ENCODE measurements at places on chromosomes 5 and 9.

GRCh38 chr9:120950421-120951388, 24.1 kb upstream of the TRAF1 start:
- no peak for DNase-seq

- DNase-seq, result no peak
These were observed 42.9 kb downstream of the GPBP1 start for GRCh38 chr5:57216714-57217113.

GRCh38 chr9:114187827-114188226, 32.5 kb downstream of the COL27A1 start:
- DNase-seq, result no peak

DNA sequence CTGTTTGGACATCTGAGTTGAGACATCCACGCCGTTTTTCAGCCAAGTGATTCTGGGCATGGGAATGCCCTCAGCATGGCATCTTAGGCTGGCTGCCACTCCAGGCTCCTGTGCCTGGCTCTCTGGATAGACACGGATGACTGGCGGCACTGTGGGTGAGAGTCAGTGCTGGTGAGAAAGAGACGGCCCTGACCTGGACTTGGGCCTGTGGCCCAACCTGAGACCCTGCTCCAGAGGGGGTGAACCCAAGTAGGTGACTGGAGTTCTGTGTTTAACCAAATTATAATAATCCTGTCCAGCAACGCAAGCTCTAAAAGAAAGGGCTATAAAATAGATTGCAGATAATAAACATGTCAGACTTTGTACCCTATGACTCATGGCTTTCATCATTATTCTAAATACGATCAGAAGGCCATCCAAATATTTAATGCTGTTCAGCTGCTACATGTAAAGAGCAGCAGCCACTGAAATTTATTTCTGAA, 173.9 kb downstream of the HSPA4 start:
- no peak for DNase-seq

- DNase-seq, result no peak
These were observed 726 bp upstream of the ADGRV1 start for GRCh38 chr5:90557871-90558270.

GRCh38 chr5:16013334-16014065, 166.1 kb downstream of the MARCHF11 start:
- DNase-seq, result no peak

DNA sequence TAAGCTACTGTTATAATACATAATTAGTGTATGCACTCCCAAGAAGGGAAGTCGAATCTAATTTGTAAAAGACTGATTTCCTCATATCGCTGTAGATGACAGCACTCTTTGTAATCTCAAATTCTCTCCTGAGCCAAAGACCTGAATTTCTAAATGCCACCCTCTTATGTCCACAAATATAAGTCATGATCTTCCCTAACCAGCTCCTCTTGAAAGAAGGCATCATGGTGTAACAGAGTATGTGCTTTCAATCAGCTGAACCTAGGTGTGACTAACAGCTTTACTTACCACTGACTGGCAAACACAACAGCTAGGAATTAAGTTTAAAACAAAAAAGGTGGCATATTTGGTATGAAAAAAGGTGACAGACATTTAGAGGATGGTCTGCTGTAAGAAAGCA, 34.0 kb upstream of the CTNNAL1 start:
- no peak for DNase-seq

GRCh38 chr9:27542508-27542907, 12.9 kb upstream of the MOB3B start:
- DNase-seq, result no peak

DNA sequence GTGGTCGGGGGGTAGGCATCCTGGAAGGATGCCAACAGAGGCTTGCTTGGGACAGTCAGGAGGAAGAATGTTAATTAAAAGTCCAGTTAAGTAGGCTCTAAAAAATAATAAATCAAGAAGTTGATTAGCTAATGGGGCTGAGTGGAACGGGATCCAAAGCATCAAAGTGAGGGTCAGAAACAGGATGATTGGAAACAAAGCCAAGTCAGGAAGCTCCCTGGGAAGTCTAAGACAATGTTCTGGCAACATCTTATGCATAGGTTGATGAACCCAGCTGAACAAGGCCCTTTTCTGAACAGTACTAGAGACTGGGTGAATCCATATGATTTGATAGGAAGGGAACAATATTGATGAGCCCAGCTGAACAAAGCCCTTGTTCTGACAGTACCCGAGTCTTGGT, 50.2 kb upstream of the STARD4 start:
- DNase-seq, result no peak

GRCh38 chr5:10077791-10078545, 171.7 kb downstream of the ATPSCKMT start:
- DNase-seq, result no peak

GRCh38 chr9:95370064-95370463, 52.6 kb upstream of the FANCC start:
- no peak for DNase-seq

DNA sequence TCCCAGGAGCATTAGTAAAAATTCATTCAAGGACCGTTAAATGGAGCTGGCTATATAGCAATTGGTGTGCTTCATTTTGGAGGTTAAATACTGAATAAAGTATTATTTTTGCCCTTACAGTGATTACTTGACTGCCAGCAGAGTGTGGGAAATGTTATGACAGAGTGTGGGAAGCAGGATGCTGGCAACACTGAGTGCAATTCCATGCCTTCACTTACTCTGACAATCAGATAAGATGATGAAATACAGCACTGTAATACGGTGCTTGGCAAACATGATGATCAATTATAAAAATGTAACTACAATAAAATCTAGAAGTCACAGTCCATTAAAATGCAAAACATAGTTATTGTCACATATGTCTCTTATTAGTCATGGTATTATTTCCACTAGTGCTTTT, 651.3 kb downstream of the PTPRD start:
- DNase-seq, result no peak

DNA sequence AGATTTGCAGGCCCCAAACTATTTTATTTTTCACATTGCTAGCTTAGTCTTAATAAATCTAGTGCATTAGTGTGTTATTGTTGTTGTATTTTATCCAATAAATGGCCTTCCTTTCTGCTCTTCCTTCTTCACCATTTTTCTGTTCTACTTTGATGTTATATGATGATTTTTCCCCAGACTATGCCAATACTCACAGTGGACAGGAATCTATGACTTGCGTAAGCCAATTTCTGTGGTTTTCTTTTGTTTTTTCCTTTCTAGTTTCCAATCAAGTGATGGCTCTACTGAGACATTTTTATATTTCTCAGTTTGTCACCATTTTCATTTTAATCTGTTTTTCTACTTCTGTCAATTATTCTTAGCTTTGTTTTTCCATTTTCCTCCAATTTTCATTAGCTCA, 106.8 kb upstream of the FBXL7 start:
- DNase-seq, result no peak

- DNase-seq, result no peak
These were observed 30.4 kb downstream of the SEMA5A start for GRCh38 chr5:9515436-9515835.

DNA sequence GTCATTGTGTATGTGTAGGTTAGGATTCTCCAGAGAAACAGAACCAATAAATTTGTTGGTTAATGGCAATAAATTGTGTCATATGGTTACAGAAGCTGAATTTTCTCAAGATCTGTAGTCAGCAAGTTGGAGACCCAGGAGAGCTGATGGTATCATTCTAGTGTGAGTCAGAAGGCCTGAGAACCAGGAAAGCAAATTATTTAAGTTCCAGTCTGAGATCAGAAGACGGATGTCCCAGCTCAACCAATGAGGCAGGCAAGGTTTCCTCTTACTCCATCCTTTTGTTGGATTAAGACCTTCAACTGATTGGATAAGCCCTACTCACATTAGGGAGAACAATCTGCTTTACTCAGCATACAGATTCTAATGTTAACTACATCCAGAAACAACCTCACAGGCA, 656.3 kb downstream of the ANXA1 start:
- no peak for DNase-seq

GRCh38 chr9:110180511-110181434, 27.2 kb downstream of the C9orf152 start:
- no peak for DNase-seq

GRCh38 chr5:55634866-55635265, 77.3 kb downstream of the SLC38A9 start:
- DNase-seq, result no peak

DNA sequence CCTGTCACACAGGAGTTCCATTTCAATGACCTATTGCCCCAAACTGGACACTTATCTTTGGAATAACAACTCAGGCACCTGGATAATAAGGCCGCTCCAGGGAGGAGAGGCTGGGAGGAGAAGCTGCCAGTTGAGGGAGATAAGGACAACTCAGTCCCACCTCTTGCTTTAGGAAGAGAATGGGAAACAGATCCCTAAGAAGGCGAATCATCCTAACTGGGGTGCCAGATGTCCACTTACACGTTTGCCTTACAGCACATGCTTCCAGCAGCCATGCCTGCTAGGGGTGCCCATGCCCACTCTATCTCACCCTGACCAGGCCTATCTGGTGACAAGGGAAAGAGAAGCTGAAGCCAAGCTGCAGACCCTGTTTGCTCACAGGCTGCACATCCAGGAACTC, 6.5 kb downstream of the HK3 start:
- DNase-seq, result no peak

GRCh38 chr5:131610198-131611063, 24.6 kb downstream of the RAPGEF6 start:
- no peak for DNase-seq

DNA sequence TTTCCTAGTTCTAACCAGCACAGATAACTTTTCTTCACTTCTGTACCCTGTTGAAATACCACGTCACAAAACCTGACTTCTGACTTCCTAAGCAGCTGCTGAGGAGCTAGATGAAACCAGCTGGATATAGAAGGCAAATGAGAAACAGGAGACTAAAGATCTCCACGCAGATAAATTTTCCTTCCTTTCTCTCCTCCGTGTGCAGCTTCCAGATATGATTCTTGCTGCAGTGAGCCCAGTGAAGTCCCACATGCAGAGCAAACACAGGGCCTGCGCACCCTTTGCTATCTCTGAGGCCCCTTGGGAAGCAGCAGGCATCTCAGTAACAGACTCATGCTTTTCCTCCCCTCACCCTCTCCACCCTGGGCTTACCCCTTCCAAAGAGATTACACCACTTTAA, 1638.3 kb downstream of the MAT2B start:
- DNase-seq, result no peak

- DNase-seq, result no peak
These were observed 14.6 kb upstream of the PRR16 start for GRCh38 chr5:120449501-120449900.

DNA sequence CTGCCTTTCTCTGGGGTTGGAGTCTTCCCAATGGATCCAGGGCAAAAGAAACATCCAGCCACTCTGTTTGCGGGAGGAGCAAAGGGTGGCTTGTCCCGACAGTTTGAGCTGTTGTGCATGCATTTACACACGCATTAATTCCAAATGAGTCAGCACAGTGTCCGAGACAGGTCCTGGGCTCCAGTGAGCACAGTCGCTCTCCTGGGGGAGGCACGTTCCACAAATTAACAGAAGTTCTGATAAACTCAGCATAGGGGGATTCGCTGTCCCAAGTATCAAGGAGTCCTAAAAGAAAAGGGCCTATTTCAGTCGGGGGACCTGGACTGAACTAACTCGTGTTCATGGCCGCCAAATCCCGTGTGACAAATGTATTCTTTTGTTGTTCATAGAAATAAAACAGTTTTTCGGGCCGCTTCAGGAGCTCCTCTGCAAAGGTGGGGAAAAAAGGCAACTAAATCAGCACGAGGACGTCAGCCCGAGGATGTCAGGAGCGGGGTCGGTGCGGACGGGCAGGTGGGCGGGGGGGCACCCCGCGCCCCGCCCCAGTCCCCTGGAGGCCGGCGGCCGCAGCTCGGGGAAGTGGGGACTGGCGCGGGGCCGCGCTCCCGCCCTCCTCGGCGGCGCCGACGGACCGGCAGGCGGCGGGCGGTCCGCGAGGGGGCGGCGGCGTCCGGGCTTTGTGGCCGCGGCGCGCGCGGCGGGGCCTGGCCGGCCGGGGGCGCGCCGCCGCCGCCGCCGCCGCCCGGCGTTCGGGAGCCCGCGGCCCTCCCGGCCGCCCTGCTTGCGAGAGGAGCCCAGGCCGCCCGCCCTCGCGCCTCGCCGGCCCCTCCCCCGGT, at the start of gene MSANTD3:
Gene MSANTD3, plus strand, starts transcription at position 614 of the 836 bp plus-strand sequence. CDS start 14,796 bp downstream, outside the sequence.
- DNase-seq, result peak; percentile 53

DNA sequence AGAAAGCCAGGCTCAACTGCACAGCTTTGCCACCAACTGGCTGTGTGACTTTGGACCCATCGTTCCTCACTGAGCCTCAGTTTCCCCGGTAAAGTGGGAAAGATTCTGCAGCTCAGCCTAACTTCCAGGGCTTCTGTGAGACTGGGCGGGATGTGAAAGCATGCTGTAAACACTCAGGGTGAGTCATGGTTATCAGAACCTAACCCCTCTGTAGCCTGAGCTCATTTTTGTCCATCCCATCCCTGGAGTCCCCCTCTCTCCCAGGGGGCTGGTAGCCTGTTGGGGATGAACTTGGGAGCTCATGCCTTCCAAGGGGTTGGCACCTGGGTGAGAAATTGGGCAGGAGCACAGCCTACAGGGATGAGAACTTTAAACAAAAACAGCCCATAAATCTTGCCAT, 2.3 kb downstream of the CCDC69 start:
- no peak for DNase-seq

Data from activated CD4-positive, alpha-beta T cell treated with anti-CD3 and anti-CD28 coated beads, Interleukin-2, Interleukin-6, amounts not matched to agents 100 ng/mL and 50 ng/mL, durations not matched to agents 16 hours and 8 hours (primary cell).